Kidney tubule cell (primary cell): ENCODE measurements at places on chromosomes 1 and 21.

GRCh38 chr1:84573481-84573966 lies 716 bp downstream of the CTBS start:
- DNase-seq = no peak

DNA sequence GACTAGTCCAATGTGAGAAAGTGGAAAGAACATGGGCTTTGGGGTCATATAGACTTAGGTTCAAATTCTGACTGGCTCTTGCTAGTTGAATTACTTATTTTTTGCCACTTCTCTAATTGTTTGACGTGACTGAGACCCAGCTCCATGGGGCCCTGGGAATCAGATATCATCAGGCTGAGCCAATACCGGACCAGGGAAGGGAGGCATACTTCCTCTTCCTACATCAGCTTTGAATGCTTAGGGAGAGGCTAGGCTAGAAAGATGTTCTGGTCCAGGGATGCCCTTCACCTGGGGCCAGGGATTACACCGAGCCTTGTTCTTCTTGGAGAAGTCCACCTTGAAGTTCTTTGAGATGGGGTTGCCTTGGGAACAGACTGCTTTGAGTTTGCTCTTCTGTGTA lies 3.7 kb upstream of the NR1I3 start:
- no peak for DNase-seq

- DNase-seq = no peak
Measured at GRCh38 chr1:67616394-67616985, 68.5 kb upstream of the GADD45A start.

- DNase-seq = no peak
Measured at GRCh38 chr1:55416164-55416842, 201.1 kb upstream of the USP24 start.
